ENCODE measurements at places on chromosomes 4 and X.
A peak's percentile ranks its signal among the peaks of the same experiment; 100 is the strongest.

DNA sequence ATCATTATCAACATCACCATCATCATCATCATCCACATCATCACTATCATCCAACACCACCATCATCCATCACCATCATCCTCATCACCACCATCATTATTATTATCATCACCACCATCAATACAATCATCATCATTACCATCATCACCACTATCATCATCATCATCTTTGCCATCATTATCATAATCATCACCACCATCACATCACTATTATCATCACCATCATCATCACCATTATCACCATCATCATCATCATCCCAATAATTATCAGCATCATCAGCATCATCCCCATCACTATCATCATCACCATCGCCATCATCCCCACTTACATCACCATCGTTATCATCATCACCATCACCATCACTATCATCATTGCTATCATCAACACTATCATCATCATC, 1021.9 kb upstream of the PRKX start:
- no peak for DNase-seq

DNA sequence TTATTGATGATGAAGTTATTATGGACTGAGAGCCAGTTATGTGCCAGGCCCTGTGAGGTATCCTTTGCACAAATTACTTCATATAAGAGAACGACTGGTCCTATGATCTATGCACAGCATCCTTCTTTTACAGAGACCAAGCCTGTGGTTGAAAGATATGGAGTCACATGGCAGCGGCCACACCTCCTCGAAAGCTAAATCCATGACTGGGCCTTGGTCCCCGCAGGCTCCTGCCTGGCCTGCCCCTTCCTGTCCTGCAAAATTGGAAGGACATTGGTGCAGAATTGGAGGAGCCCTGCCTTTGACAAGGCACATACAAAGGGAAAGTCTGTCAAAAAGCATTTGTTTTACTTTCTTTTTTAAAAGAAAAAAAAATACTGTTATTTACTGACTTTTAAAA, 18.3 kb downstream of the SORBS2 start:
- no peak for DNase-seq

- DNase-seq: no peak
Measured at GRCh38 chr4:110475881-110476818, at the start of gene ENPEP. Gene ENPEP, plus strand, starts transcription at chr4:110476155. Its CDS starts 260 bp downstream, at chr4:110476415.

- DNase-seq: no peak
Measured at GRCh38 chr4:48068182-48068581, 51.6 kb downstream of the NIPAL1 start.

DNA sequence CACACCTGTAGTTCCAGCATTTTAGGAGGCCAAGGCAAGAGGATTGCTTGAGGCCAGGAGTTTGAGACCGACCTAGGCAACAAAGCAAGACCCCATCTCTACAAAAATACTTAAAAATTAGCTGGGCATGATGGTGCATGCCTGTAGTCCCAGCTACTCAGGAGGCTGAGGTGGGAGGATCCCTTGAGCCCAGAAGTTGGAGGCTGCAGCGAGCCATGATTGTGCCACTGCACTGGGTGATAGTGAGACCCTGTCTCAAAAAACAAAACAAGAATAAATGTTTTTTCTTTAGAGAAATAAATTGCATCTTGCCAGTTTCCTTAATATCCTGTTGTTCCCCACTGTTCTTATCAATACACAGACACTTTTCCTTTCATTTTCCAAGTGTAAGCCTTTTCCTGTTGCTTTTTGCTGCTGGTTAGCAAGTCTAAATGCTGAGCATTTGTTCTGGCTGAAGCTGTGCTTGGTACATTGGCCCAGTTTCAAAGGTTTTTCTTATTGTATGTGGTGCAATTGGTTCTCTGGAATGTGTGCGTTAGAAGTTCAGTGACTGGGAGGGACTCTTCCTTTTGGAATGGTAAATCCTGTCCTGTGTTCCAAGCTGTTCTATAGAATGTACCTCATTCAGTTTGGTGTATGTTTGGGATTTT, 98.2 kb downstream of the AFF1 start:
- no peak for DNase-seq

DNA sequence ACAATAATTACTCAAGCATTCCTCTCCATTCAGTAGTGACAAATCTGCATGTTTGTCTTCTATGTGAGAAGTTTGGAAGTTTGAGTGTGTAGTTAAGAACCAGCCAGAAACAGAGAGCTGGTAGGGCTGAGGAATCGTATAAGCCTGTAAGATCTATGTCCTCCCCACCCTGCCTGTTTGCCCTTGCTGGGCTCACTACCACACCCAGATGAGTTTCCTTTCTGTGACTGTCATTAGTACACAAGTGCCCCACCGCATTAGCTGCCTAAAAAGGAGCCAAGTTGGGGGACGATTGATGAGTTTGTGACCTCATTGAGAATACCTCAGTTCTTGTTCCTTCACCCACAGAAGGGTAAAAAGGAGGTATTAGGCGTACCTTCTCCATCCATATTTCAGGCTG, 28.3 kb downstream of the DOCK11 start:
- DNase-seq: no peak

GRCh38 chr4:176034499-176034898, 31.1 kb upstream of the WDR17 start:
- no peak for DNase-seq

DNA sequence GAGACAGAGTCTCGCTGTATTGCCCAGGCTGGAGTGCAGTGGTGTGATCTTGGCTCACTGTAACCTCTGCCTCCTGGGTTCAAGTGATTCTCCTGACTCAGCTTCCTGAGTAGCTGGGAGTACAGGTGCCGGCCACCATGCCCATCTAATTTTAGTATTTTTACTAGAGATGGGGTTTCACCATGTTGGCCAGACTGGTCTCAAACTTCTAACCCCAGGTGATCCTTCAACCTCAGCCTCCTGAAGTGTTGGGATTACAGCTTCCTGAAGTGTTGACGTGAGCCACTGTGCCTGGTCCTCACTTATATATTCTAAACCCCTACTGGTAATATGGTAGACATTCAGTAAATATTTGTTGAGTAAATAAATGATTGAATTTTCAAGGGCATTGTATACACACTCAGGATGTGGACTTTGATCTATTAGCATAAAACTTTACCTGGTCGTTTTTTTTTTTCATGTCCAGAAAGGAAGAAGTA, 33.0 kb downstream of the MTHFD2L start:
- no peak for DNase-seq

DNA sequence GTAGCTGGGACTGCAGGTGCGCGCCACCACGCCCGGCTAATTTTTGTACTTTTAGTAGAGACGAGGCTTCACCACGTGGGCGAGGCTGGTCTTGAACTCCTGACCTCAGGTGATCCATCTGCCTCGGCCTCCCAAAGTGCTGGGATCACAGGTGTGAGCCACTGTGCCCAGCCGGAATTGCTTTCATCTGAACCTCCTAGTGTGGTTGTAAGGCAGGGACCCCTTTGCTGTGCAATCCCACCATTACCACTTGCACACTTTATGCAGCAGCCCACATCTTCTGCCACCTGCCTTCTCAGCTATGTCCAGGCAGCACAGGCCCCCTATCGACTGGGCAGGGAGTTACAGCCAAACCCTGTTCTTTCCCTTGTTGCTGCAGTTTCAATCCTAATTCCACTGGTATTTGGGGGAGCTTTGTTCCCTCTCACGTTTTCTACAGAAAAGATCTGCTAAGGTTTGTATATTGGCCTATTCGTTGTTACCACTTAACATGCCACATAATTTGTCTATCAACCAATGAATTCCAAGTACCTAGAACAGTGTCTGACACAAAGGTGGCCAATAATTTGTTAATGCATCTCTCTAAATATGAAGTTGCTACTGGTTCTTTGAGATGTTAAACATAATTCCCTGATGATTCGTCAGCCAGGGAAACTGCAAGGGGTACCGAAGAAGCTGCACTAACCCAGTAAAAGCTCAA, 6.5 kb downstream of the RPL39 start:
- DNase-seq: peak; percentile 42

GRCh38 chrX:72128881-72129280, 2.8 kb downstream of the RTL5 start:
- no peak for DNase-seq

DNA sequence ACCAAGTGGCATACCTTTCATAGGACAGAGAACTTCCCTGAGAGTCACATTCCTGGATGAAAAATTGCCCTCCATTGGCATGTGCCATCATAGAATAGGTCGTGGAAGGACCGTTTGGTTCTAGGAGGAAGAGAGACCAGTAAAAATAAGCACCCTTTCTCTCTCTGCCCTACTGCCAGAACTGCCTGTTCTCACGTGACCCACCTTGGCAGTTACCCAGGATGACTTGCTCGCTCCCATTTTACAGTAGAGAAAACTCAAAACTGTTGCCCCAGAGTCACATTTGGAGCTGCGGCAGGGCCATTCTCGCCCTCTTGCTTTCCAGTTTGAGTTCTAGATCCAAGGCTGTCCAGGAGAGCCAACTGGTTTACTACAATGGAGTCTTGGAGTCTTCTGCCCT, 1.1 kb upstream of the NLGN3 start:
- no peak for DNase-seq

- no peak for DNase-seq
Measured at GRCh38 chr4:55087009-55087912, 38.1 kb downstream of the KDR start.

DNA sequence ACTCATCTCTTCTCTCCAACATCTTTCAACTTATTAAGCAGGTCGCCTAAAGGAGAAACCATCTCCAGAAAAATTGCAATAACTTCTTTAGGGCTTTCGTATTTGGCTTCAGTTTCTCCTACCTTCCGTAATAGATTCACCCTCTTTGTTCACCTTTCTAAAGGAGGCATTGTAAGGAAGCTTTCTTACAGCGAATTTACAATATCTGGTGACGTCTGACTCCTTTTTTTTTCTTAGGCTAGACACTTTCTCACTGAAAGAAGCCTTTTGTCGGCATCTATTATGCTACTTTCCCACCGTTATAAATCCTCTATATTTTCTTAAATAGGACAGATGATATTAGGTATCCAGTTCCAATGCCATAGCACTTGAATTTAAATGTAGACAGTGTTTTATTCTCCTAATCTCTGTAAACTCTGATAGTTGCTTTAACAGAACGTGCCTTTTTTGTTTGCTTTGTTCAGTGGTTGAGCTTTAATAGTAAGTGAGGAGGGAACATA, 302.4 kb downstream of the IL1RAPL1 start:
- no peak for DNase-seq

DNA sequence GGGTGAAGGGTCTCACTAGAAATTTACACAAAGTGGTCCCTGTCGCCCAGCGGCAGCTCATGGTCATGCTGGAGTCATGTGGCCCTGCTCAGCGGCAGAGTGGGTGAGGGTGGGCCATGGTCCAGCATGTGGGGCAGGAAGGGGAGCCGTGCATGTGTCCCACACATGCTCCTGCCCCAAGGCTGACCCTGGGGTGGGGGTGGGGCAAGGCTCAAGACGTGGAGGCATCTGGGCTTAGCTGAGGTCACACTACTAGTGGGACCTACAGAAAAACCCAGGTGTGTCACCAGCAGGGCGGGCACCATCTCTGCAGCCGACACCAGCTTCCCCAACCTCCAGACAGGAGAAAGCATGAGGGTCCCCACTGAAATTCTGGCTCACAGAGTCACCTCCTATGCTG, 42.4 kb downstream of the EVC start:
- no peak for DNase-seq

GRCh38 chrX:39941332-39941920, 156.3 kb downstream of the BCOR start:
- DNase-seq: no peak

GRCh38 chr4:11593576-11594116, 165.0 kb upstream of the HS3ST1 start:
- DNase-seq: no peak

- DNase-seq: peak; percentile 27
Measured at GRCh38 chr4:144174401-144175067, 34.0 kb upstream of the GYPA start.

- no peak for DNase-seq
Measured at GRCh38 chr4:147542229-147542990, 61.5 kb downstream of the EDNRA start.

DNA sequence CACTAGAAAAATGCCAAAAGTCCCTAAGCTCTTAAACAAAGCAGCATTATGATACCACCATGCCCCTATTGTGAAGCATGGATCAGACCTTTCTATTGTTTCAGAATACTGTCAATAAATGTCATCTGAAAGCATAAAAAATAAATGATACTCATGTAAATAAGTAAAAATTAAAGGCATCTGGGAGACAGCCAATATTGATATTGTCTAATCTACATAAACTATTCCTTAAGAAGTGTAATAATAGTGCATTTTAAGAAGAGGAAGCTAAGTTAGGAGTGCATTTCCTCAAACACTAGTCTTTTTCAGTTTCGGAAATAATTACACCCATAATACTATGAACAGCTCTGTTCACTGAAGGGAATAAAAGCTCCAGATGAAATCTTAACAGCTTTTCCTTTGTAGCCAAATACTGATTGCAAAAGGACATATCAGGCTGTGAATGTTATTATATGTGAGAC, 181.6 kb downstream of the SPOCK3 start:
- DNase-seq: no peak

DNA sequence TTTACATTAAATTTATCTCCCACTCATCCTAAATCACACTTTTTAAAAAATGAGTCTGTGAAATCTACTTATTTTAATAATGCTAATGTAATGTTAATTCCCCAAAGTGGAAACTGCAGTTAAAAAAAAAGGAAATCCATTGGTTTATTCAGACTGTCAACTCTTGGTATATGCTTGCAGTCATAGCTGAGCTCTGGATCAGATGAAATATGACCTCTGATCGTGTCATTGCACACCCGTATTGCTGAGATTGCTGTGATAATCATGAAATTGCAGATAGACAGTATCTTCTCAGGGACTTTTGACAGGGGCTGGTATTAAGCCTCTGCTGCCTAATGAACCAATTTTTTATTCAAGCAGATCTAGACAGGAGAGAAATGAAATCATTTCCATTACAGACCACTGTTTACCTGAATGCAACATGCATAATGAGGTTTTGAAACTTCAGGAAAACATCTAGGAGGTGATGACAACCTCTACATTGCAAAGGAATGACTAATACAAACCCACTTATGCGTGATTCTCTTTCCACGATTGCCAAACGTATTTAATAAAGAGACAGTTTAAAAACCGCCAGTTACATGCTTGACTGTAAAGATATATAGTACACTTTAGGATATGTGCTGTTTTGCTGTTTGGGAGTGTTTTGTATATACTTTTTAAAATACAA, 138.3 kb upstream of the PUDP start:
- DNase-seq: no peak

All from immature natural killer cell (primary cell).